ENCODE measurements at places on chromosomes 7 and 10.

- DNase-seq: no peak
Measured at GRCh38 chr7:106234425-106234824, 50.4 kb downstream of the NAMPT start.

GRCh38 chr7:91276909-91277308, 12.7 kb downstream of the FZD1 start:
- no peak for DNase-seq

- no peak for DNase-seq
Measured at GRCh38 chr10:8052956-8053445, 1.5 kb upstream of the GATA3 start.

DNA sequence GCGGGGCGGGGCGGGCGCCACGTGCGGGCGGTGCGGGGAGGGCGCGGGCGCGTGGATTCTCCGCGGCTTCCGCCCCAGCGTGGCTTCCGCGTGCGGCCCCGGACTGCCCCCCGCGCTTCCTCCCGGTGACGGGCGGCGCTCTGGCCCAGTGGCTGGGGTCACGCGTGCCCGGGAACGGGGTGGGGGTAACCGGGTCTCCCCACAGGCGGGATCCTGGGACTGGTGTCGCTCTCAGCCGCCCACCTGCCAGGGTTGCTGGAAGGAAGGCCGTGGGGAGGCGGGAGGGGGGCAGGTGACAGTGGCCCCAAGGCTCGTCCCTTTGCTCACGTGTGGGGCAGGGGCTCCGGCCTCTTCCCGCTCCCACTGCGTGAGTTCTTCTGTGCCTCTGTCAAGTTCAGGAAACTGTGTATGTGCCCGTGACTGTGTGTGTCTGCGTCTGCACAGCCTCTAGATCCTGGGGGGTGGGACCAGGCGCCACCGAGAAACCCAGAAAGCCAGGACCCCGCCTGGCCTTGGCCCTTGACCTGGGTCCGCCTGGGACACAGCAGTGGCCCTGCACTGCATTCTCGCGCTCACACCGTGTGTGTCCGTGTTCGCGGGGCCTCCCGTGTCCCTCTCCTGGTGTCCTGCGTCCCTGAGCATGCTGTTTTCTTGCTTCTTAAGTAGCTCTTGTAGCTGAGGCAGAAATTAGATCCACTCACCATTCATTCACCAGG, 919 bp downstream of the MAFK start:
- no peak for DNase-seq

DNA sequence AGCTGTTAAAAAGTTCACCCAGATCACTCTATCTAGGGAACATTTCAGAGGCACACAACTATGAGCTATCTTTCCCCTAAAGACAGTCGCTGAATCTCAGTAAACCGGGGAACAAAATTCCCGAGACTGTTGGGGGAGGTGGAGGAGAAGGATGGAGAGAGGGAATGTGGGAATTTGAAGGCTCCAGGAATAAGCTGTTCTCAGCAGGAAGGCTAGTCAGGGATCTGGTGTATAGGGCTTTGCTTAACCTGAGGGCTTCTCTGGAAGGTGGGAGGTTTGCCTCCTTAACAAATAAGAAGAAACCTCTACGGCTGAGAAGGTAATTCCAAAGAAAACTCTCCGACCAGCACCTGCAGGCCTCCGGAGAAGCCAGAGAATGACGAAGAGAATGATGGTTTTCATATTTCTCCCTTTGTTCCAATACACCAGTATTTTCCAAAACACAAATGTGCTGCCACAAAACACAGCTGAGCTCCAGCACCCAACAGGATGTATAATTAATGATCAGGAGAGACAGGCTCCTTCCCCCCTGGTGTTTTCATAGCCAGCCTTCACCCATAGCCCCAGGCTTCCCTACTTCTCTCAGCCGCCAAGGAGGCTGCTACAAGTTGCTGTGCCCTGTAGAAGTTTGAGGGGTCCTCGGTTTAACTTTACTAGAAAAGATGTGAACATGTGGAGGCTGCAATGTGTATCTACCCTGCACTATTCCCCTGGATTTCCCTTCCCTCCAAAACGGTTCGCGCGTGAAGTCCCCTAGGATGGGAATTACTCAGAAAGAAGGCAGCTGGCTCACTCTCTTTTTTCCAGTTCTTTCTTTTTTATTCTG, 2.0 kb downstream of the KCNMA1 start:
- DNase-seq: no peak

DNA sequence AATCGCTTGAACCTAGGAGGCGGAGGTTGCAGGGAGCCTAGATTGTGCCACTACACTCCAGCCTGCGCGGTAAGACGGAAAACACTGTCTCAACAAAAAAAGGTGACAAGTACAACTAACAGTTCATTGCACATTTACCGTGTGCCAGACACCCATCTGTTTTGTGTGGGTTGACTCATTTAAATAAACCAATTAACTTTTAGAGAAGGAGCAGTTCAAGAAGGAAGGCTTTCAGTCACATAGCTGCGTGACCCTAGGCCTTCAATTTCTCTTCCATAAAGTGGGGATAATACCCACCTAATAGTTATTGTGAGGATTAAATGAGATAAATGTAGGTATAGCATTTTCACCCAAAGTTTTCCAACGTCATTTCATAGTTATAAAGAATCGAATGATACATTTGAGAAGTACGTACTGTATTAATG, 52.3 kb upstream of the KDM7A start:
- no peak for DNase-seq

DNA sequence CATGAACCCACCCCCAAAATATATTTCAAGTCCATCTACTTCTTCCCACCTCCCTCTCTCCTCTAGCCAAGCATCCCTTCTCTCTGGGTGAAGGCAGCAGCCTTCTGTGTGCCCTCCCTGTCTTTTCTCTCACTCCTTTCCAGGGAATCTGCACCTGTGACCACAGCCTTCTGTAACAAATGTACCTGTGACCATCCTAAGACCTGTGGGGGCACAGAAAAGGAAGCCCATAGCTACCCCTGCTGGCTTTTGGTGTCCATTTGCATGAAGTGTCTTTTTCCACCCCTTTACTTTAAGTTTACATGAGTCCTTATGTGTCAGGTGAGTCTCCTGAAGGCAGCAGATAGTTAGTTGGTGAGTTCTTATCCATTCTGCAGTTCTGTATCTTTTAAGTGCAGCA, 2.0 kb upstream of the TBXAS1 start:
- no peak for DNase-seq

GRCh38 chr7:116776610-116777289, 85.6 kb upstream of the CAPZA2 start:
- no peak for DNase-seq

DNA sequence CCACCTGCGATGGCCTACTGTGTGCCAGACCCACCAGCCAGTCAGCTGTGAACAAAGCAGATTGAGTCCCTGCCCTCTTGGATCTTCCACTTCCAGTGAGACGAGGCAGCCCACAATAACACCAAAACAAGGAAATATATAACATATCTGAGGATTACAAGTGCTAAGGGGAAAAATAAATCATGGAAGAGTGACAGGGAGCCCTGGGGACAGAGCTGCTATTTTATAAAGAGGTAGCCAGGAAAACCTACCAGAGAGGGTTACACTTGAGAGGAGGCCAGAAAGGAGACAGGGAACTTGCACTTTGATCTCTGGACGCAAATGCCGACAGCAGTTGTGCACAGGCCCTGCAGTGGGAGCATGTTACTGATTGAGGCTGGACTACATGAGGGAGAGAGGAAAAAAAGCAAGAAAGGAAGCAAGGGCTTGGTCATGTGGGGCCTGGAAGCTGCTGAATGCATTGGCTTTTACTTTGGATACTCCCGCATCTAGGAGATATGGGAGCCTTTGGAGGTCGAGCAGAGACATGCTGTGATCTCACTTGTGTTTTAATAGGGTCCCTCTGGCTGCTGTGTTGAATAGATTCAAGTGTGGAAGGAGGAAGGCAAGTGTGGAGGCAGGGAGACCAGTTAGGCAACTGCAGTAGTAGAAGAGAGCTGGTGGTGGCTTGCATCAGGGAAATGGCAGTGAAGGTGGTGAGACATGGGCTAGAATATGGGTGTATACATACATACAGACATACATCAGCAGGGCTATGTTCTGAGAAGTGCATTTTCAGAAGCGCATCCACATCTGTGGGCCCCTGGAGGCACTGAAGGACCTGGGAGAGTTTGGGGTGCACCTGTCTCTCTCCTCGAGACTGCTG, 26.2 kb downstream of the MINDY4 start:
- DNase-seq: no peak

- no peak for DNase-seq
Measured at GRCh38 chr7:84102213-84102612, 92.4 kb downstream of the SEMA3A start.

DNA sequence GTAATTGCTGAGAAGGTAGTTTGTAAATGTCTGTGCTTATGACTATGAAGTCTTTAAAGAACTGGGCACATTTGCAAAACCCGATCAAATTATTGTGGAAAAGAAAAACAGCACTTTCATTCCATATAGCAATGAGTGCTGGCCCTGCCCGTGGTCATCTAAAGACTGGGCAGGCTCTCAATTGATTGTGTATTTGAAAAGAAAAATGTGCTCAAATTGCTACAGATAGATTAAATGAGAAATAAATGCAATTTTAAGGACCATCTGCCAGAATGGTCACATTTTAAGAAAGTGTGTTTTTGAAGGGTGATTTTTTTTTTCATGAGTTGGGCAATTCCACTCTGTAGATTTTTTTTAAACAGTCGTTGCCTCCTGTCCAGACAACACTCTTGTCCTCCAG, 672.2 kb downstream of the SDK1 start:
- DNase-seq: no peak

GRCh38 chr10:89888321-89889070, 187.1 kb downstream of the KIF20B start:
- DNase-seq: no peak

DNA sequence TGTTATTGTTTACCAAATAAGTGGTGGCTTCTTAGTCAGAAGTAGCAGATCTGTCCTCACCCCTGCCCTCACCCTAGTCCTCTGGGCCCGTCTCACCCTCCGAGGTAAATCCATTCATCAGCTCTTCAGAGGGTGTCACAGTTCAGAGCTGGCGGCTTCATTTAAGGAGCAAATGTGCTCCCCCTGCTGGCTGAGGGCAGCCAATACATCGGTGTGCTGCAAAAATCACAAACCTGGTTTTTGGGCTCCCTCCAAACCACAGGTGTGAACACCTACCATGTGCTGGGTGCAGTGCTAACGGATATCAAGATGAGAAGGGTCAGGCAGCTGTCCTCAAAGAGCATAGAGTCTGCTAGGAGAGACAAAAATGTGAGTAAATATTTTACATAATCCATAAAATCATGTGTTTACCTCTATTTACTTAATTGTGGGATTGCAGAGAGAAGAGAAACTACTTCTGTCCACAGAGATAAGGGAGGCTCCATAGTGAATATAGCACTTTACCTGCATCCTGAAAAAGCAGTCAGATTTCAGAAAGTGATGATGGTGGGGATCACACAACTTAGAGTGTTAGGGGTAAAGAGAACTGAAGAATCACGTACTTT, 15.5 kb upstream of the CRTAC1 start:
- peak; percentile 27 for DNase-seq

DNA sequence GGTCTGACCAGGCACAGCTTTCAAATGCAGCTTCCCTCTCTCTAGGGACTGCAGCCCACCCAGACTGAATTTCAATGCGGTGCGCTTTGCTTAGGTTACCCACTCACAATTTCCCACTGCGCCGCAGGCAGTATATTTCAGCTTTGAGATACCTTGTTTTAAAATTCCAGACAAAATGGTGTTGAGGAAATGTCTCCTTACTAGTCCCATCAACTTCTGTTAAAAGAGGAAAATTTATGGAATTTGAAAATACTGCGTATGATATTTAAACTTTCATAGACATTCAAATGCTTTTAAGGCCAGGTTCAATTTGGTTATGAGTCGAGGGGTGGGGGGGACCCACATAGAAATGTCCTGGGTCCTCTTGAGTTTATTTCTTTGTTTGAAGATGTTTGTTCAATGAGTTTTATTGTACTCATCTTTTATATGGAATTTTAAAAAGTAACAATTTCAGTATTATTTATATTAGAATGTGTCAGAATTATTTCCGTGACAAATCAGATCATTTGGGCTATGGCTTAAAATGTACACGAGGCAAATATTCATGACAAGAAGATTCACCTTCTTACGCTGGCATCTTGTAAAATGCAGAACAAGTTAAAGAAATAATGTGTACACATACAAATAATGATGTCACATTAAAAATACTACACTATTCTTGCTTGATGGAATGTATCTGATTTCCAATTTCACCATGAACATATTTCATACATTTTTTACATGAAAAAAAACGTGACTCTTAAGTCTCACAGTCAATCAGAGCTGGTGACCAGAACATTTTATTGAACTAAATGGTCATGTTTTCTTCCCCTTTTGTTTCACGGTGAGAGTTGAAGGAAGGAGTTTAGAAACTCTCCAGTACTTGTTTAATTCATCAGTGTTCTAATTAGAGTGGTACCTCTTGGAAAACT, 1.3 kb downstream of the IKZF1 start:
- DNase-seq: no peak

DNA sequence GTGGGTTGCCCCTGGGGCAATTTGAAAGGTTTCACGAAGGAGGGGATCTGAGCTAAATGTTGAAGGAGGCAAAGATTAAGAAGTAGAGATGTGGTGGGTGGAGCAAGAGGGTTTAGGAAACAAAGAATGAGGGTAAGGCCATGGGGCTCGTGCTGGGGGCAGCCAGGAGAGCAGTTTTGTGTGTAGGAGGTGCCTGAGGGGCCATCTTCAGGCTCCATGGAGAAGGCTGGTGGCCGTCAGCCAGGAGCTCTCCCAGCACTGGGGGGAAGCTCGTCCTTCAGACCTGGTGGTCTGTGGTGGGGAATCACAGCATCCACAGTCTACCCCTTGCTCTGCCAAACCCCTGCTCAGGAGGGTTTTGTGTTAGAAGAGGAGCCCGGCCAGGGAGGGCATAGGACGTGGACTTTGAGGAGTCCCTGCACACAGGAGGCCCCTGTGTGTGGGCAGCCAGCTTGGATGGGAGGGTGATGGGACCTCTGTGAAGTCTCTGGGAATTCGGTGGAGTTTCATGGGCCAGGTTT, 11.8 kb upstream of the CXCL12 start:
- DNase-seq: no peak

- no peak for DNase-seq
Measured at GRCh38 chr7:84454174-84454959, 259.8 kb upstream of the SEMA3A start.
